Left cardiac atrium (tissue), 4 donors: ENCODE measurements at places on chromosomes 7 and 10. TPM values are rescaled to one million over a fixed set of nuclear protein-coding genes. Genes with fewer than 3 reads are reported as not detected.

The SDK1 gene
- 2.0 TPM for total RNA-seq

The EFCAB10 gene
- not detected for total RNA-seq

The UPK3B gene
- total RNA-seq, result 3.7 TPM

The FAM221A gene
- total RNA-seq, result 3.0 TPM

The NPSR1 gene
- total RNA-seq, result not detected

GRCh38 chr7:134589491-134589941 lies 40.6 kb downstream of the AKR1B15 start:
- no peak for DNase-seq

- no peak for DNase-seq
These were observed 72.0 kb downstream of the SCRN1 start for GRCh38 chr7:29917641-29918040.

DNA sequence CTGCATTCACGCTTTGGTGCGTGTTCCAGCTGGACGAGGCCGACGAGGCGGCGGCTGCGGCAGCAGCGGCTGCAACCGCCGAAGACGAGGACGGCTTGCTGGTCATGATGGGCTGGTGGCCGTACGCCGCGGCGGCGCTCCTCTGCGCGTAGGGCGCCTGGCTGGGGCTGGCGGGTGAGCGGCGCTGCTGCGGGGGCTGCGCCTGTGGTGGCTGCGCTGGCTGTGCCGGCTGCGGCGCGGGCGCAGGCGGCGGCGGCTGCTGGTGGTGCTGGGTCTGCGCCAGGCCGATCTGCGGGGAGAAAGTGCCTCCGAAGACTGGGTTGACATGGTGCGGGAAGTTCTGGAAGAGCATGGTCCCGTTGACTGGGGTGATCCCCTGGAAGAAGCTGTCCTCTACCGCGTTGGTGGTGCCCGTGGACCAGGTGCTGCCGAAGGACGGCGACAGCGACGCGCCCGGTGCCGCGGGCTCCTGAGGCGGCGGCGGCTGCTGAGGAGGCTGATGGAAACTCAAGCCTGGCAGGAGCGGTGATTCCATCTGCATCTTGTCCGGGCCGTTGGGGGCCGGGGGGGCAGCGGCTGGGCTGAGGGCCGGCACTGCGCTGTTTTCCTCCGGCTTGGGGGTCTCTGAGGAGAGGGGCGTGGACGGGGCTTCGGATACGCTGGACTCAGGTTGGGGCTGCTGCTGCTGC lies 51.1 kb downstream of the CPEB3 start:
- peak; percentile 51 for DNase-seq

- DNase-seq, result peak; percentile 79
These were observed 938 bp upstream of the CADPS2 start for GRCh38 chr7:122887198-122887597.

GRCh38 chr7:108815815-108816214 lies 246.1 kb downstream of the DNAJB9 start:
- no peak for DNase-seq

DNA sequence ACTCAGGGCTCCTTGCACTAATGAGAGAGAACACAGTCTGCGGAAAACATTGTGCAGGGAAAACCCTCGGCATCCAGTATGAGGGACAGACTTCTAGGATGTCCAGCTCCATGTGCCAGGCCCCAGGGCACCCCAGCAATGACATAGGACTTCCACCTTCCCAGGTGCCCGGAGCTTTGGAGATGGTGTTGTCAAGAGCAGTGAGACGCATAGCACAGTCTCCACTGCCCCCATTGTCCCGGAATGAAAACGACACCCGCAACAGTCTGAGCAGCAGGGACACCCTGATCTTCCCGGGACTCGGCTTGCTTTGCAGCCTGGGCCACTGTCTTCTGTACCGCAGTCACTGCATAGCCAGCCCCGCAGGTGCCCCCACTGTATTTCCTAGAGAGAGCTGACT lies 339.2 kb upstream of the ADARB2 start:
- no peak for DNase-seq

DNA sequence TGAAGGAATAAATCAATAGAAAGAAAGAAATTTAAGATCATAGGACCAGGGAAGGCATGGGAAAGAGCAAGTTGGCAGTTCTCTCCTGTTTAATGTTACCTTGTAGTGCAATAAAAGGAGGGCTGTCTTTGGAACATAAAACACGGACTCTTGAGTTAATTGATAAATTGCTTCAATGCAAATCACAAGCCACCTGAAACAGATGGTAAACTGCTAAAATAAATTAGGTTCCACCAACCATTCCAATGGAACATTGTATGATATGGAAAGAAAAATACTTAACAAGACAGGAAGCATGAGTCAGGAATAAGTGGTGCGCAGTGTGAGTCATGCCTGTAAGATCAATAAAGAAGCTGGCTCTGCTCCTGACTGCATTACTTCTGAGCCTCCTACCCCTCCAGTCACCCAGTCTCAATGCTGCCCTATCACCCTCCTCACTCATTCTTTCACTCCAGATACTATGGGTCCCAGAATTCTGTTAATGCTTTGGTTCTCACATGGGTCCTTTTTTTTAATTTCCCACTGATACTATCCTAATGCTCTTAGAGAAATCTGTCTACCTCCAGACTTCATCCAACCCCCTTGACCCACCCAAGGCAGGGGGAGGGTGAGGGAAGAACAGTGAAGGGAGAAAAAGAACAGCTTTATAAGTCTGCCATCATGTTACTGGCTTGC lies 78.9 kb downstream of the LRRC17 start:
- no peak for DNase-seq

DNA sequence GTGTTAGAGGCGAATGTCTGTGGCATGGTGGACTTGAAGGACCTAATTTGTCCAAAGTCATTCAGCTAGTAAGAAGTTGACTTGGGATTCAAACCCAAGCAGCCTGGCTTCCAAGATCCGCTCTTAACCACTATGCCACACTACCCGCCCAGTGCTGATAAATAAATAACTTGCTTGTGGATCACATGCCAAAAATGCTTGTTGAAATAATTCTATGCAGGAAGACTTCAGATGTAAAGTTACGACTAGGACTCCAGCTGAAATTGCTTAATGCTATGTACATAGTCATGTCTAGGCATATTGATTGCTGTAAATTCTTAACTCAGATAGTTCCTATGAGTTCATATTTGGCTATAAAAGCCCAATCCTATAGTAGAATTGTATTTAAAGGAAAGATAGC lies 76.0 kb downstream of the PLXDC2 start:
- DNase-seq, result no peak

DNA sequence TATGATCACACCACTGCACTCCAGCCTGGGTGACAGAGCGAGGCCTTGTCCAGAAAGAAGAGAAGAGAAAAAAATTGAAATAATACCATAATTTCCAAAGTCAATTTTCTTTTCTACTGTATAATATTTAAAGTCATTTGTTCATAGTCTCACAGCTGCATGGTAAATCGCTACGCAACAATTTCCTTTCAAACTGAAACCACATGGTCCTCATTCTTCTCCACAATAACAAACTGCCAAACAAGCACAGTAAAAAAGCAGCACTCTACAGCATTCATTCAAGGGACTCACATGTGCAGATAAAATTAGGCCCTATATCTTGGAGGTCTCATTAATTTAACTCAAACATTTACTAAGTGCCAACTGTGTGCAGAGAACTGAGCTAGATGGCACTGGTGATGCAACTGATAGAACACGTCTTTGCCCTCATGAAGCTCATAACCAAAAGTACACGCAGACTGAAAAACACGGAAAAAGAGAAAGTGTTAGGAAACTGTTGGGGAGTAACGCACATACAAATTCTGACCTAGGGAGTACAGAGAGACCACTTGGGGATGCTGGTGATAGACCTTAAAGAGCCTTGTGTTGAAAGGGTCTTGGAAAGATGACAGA lies 68.4 kb upstream of the SRRM3 start:
- no peak for DNase-seq

- no peak for DNase-seq
These were observed 406.5 kb downstream of the PLXNA4 start for GRCh38 chr7:132169730-132170129.

- DNase-seq, result no peak
These were observed 99.7 kb downstream of the ELMO1 start for GRCh38 chr7:37348982-37349381.

GRCh38 chr7:143012409-143012808 lies 14.5 kb downstream of the OR9A2 start:
- DNase-seq, result no peak

GRCh38 chr10:27525819-27526218 lies 21.7 kb downstream of the RAB18 start:
- no peak for DNase-seq

DNA sequence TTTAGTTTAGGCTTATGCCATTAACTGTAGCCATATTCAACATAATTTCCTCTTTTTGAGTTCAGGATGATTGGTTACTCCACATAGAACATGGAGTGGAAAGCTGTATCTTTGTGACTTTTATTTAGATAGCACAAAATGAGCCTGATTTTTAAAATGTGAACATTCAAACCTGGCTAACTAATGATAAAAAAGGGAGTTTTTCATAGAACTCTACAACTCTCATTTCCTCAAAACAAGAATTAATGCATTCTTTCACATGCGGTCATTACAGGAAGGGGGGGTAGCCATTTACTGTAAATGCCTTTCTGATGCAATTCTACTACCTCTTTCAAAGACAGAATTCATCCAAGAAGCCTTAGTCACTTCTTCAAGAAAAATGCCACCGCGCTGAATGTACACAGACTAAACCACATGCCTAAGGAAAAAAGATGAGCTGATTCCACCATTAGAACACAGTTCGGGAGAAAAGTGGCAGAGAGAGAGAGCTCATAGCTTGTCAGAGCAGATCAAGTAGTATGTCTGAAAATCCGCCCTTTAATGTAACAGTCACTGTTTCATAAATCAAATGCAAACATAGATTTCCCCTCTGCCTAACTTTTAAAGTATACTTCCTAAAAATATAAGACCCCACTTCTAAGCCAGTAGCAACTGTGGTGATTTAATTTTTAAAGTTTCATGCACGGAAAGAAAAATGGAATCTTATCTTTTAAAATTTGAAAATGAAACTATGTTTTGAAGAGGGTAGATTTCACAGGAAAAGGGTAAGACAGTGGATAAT lies 226.4 kb upstream of the KLF14 start:
- DNase-seq, result no peak
